HCT116 (cell line): ENCODE measurements at places on chromosomes 4 and X. TPM values are rescaled to one million over a fixed set of nuclear protein-coding genes. Genes with fewer than 3 reads are reported as not detected.
A peak's percentile ranks its signal among the peaks of the same experiment; 100 is the strongest.

PRSS12 gene
- 13.8 TPM for total RNA-seq

MTMR8 gene
- 1.1 TPM for total RNA-seq

HAND2 gene
- not detected for total RNA-seq

TLR8 gene
- total RNA-seq: not detected

HMGN5 gene
- total RNA-seq: 3.0 TPM

ASMT gene
- not detected for total RNA-seq

LIMCH1 gene
- total RNA-seq: 10.4 TPM

DRD5 gene
- not detected for total RNA-seq

VSIG4 gene
- 0.59 TPM for total RNA-seq

DNA sequence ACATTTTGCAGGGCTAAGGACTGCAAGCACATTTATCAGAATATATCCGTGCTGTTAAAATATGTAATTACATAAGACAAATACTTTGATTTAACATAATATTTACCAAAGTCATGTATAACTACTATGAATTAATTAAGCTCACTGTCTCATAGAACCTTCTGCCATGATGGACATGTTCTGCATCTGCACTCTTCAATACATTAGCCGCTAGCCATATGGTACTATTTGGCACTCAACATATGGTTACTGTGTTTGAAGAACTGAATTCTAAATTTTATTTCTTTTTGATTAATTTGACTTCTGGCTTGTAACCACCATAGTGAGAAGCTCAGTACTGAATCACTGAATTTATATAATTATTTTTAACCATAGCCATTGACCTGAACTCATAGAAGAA lies 427.0 kb upstream of the TRAM1L1 start:
- no peak for DNase-seq

DNA sequence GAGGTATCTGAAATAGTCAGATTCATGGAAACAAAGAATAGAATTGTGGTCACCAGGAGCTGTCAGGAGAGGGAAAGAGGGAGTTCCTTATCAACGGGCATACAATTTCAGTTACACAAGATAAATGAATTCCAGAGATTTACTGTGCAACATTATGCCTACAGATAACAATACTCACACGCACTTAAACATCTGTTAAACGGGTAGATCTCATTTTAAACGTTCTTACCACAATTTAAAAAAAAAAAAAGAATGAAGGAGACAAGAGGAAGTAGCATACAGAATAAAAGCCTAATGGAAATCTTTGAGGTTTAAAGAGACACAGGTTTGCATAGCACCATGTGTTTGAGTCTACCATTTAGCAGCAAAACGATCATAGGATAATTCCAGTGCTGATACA lies 298.0 kb downstream of the DKK2 start:
- no peak for DNase-seq

- no peak for DNase-seq
Measured at GRCh38 chrX:40622479-40623138, 619 bp upstream of the MPC1L start.

DNA sequence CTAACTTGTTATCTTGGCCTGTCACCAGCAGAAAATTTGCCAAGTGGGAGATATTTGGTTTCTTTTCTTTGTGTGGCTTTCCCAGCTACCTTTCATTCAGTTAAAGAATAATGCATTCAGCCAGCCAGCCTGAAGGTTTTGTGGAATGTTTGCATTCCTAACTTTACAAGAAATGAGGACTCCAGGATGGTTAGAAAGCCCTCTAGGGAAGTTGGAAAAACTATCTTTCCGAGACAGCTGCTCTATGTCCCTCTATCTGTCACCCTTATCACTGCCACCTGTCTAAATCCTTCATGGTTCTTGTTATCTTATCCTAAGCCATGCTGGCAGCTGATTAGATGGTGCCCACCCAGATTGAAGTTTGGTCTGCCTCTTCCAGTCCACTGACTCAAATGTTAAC lies 384.2 kb downstream of the SH3BGRL start:
- no peak for DNase-seq

- DNase-seq: peak; percentile 16
Measured at GRCh38 chr4:154854362-154854761, 73.3 kb downstream of the RBM46 start.

- DNase-seq: peak; percentile 55
Measured at GRCh38 chr4:33780952-33781791, 2463.1 kb downstream of the ARAP2 start.

DNA sequence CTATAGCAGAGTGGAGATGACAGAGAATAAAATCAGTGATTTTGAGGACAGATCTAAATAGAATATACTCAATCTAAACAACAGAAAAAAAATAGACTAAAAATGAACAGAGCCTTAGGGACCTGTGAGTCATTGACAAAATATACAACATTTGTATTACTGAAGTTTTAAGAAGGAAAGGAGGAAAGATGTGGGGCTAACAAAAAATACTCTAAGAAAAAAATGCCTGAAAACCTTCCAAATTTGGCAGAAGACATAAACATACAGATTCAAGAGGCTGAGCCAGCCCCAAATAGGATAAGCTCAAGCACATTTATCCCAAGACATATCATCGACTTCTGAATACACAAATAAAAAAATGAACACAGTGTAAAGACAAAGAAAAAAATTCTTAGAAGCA lies 123.6 kb upstream of the INTU start:
- DNase-seq: no peak

DNA sequence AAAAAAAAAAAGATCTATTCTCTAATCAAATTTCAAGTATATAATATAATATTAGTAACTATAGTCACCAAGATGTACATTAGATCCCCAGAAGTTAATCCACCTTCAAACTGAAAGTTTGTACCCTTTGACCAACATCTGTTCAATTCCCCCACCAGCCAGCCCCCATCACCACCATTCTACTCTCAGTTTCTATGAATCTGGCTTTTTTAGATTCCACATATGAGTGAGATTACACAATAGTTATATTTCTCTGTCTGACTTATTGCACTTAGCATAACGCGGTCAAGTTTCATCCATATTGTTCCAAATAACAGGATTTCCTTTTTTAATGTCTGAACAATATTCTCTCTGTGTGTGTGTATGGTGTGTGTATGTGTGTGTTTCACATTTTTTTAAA lies 33.7 kb upstream of the VMA21 start:
- no peak for DNase-seq

GRCh38 chr4:142128529-142128928 lies 492.1 kb downstream of the IL15 start:
- no peak for DNase-seq

DNA sequence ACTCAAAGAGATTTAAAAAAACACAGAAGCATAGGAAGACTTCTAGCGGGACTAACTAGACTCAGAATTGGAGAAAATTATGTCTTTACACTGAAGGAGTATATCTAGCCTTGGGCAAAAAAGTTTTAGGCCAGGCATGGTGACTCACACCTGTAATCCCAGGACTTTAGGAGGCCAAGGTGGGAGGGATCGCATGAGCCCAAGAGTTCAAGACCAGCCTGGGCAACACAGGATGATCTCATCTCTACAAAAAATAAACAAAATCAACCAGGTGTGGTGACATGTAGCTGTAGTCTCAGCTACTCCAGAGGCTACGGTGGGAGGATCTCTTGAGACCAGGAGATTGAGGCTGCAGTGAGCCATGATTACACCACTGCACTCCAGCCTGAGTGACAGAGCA lies 99.5 kb downstream of the NEUROG2 start:
- no peak for DNase-seq

DNA sequence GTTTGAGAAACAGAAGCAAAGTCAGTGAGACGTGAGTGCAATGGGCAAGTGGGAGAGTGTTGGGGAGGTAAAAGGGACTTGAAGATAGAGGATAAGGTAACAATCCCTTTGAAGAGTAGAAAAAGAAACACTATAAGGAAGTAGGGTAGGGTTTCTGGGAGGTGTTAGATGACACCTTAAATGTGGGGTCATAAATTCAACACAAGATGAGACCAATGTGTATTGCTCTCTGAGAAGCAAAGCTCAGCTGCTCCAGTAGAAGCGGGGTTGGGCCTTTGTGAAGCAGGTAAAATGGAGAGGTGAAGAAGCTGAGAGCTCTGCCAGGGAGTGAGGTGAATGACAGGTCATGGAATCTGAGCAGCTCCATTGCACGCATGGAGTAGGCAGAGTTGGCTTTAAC lies 85.3 kb downstream of the REELD1 start:
- DNase-seq: no peak

DNA sequence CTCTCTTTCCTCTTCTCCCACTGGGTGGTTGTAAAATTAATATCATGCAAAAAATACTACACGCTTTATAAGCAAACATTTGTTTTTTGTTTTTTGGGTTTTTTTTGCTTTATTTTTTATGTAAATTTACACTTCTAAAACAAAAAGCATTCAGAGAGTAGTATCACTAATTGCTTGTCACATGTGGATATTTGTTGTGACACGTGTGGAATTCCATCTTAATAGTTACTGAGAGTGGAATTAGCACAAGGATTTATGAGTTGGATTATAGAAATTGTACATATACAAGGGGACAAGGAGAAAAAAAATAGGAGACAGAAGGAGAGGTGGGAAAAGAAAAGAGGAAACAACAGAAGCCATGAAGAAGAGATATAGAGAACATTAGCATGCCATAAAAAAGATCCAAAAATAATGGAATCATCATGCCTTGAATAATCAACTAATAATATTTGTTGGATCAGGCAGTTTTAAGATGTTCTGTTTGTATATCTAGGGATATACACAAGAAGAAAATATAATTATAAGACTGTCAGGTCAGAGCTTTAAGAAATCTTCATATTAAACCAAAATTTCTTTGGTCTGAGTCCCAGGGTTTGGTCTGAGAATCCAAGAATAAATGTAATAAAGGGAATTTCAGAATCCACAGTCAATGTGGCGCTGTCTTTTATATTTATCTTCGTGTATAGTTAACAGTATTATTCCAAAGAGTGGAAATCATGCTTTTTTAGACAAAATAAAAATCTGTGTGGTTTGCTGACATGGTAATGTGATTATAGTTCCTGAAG lies 98.5 kb upstream of the INTU start:
- no peak for DNase-seq

- DNase-seq: no peak
Measured at GRCh38 chr4:184972991-184973390, 45.3 kb upstream of the HELT start.

DNA sequence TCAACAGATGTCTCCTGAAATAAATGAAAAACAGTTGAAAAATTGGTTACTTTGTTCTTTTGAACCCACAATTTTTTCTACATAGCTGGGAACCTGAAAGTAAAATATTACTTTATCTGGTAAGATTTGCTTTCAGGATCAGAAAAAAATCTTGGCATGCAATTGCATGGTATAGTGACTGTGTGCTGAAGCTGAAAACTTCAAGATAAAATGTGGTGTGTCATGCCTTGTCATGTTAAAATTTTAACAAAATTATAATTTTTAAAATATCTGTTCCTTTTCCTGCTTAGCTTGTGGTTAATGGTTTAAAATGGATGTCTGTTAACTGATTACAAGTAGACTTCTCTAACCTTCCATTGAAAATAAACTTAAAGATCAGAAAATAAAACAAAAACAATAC lies 904.8 kb downstream of the PDHA2 start:
- DNase-seq: no peak

- DNase-seq: no peak
Measured at GRCh38 chr4:28350485-28350884, 1489.8 kb downstream of the STIM2 start.

GRCh38 chr4:34245276-34245675 lies 1999.0 kb downstream of the ARAP2 start:
- no peak for DNase-seq

GRCh38 chr4:107991945-107992630 lies 2.4 kb downstream of the HADH start:
- no peak for DNase-seq

- DNase-seq: no peak
Measured at GRCh38 chr4:164876700-164877324, at the start of gene APELA. Gene APELA, plus strand, starts transcription at chr4:164877178. Its CDS starts 154 bp downstream, at chr4:164877332.

DNA sequence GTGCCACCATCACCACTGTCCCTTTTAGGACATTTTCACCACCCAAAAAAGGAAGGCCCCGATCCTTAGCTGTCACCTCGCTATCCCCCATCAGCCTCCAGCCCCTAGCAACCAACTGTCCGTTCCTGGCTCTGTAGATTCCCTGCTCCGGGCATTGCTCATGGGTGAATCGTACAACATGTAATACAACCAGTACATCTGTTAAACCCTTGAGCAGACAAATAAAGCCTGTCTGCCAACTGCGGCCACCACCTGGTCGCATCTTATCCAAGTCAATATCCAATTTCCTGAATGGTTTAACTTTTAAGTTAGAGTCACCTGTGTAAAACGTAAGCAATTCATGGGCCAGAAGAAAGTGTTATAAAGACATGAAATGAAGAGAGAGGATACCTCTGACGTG lies 251.9 kb downstream of the AFAP1 start:
- DNase-seq: no peak

DNA sequence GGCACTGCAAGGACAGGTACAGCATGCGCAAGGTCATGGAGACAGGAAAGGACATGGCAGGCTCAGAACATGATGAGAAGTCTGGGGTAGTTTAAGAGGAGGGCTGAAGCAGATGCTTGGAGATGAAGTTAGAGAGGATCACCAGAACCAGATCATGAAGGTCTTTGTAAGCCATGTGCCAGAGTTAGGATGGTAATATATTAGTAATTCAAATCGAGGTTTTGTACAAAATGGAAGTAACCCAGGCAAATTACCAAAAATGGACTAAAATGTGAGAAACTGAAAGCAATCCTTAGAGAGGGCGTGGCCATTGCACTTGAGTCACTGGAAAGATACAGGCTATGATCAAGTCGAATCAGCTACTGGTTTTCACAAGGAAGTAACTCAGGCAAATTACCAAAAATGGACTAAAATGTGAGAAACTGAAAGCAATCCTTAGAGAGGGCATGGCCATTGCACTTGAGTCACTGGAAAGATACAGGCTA lies 13.5 kb downstream of the RXFP1 start:
- peak; percentile 4 for DNase-seq
